OCI-M1 (cell line): ENCODE measurements at places on chromosomes 4 and X.

DNA sequence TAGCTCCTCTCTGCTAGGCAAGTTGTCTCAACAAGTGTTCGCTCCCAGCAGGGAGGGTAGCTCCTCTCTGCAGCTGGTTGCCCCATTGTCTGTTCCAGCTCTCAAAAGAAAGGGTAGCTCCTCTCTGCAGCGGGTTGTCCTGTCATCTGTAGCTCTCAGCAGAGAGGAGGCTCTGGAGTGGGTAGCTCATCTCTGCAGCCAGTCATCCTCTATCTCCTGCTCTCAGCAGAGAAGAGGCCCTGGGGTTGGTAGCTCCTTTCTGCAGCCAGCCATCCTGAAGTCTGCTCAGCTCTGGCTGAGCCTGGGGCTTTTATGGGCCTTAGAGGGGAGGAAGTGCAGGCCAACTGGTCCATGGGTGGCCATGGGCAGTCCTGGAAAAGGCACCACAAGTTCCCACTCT is 342.7 kb downstream of the PTTG2 start:
- peak; percentile 19 for DNase-seq

GRCh38 chr4:139005774-139006173 is 9.8 kb upstream of the NOCT start:
- no peak for DNase-seq

GRCh38 chr4:129498626-129499025 is 402.7 kb downstream of the C4orf33 start:
- no peak for DNase-seq

GRCh38 chr4:174422893-174423256 is 99.4 kb downstream of the HPGD start:
- DNase-seq = peak; percentile 91

DNA sequence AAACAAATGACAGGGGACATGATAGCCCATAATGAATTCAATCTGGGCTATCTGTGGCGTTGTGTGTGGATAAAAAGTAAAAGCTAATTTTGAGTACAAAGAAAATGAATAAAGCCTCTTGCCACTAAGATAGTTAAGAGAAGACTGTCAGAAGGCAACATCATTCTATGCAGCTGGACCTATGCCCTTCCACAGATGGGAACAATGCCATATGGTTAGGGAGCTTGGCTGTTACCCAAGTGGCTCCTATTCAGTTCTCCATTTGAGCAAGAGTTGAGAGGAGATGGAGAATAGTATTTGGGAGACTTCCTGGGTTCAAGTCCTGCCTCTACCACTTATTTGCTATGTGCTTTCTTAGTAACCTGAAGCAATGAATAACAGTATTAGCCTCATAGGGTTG is 107.7 kb downstream of the ANXA3 start:
- no peak for DNase-seq

DNA sequence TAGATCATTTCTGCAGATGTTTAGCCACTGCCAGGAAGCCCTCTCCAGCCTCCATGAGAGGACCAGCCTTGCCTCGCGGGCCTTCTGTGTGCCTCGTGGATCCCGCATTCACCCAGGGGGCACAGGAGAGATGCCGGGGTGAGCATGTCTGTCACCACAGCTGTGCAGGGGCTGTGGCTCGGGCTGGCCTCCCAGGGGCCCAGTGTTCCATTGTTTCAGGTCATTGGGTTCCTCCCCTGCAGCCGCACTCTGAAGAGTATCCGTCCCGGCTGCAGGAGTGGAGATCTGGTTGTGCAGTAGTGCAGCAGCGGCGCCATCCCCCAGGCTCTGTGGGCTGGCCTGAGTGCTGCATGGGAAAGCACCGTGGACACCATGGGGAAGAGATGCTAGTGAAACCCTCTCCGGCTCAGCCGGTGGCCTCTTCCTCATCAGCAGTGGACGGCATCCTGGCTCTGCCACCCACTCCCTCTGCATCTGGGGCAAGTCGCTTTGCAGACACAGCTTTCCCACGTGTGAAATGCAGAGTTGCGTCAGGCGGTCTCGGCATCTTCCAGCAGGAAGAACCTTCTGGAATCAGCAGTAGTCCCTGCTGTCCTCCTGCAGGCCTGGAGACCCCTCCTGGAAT is 29.1 kb downstream of the TBC1D14 start:
- no peak for DNase-seq
